ENCODE measurements at places on chromosomes 2 and 18. TPM values are rescaled to one million over a fixed set of nuclear protein-coding genes. Genes with fewer than 3 reads are reported as not detected.
A peak's percentile ranks its signal among the peaks of the same experiment; 100 is the strongest.

The RBKS gene
- total RNA-seq, result 5.9 TPM

The CABLES1 gene
- total RNA-seq, result 3.1 TPM

The C2orf78 gene
- not detected for total RNA-seq

The BMPR2 gene
- 81.9 TPM for total RNA-seq

The LIMS2 gene
- total RNA-seq, result 225 TPM

The MBP gene
- 39.9 TPM for total RNA-seq

The TRPM8 gene
- not detected for total RNA-seq

The C2orf80 gene
- not detected for total RNA-seq

The TTN gene
- total RNA-seq, result 3,666 TPM

The CMPK2 gene
- total RNA-seq, result 5.0 TPM

DNA sequence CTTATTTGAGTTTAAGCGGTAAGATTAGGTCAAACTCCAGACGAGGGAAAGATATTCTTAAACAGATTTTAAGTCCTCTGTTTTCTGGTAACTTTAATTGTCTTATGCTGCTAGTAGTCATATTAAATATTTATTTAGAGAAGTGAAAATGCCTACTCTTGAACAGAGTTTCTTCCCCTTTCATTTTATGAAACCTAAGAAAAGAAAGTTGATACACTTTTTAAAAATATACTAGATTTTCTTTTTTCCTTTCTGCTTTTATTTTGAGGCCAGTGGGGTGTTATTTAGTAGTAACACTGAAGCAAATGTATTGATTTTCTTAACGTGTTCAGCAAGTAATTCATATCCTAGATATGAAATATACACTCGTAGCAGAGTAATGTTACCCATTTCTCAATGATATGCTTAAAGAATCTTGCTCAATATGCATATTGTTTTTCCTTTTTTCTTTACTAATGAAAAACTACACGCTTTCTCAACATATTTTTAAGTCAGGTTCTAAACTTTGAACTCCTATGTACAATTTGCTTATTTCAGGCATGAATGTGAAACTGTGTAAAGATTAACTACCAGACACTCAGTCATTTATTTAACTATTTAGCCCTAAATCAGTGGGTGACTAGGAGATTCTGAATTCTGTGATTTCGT lies 691 bp downstream of the KYNU start:
- no peak for DNase-seq

- no peak for DNase-seq
Measured at GRCh38 chr2:229350883-229351282, 79.8 kb upstream of the PID1 start.

GRCh38 chr2:46643951-46644350 lies 164.6 kb downstream of the TMEM247 start:
- DNase-seq, result no peak

DNA sequence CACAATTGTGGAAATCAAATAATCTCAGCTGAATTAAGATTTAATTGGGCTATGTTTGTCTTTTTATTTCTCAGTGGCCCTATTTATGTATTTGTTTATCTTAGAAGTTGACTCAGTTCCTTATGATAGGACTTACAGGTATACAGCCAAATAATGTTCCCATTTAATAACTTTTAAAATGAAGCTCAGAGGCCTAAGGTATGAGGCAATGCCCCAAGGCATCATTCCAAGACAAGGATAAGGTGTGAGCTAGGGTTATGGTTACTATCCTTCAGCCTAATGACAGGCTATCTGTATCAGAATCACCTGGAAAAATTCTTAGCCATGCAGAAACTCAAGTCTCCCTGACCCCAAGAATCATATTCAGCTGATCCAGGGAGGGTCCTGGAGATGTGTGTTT lies 7.4 kb upstream of the NRBP1 start:
- DNase-seq, result no peak

DNA sequence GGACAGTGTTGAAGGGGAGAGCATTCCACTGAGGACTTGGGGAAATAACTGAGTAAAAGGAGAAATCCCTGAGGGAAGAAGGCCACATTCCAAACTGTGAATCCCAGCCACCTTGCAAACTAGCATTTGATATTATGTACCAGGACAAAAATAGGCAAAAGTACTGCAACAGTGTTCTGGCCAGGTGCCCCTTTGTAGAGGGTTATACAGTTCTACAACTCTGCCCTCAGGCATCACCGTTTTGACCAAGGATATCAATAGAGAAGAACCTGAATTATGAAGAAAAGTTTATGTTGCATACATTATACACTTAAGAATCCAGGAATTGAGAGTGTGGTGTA lies 20.6 kb upstream of the CAVIN2 start:
- no peak for DNase-seq

DNA sequence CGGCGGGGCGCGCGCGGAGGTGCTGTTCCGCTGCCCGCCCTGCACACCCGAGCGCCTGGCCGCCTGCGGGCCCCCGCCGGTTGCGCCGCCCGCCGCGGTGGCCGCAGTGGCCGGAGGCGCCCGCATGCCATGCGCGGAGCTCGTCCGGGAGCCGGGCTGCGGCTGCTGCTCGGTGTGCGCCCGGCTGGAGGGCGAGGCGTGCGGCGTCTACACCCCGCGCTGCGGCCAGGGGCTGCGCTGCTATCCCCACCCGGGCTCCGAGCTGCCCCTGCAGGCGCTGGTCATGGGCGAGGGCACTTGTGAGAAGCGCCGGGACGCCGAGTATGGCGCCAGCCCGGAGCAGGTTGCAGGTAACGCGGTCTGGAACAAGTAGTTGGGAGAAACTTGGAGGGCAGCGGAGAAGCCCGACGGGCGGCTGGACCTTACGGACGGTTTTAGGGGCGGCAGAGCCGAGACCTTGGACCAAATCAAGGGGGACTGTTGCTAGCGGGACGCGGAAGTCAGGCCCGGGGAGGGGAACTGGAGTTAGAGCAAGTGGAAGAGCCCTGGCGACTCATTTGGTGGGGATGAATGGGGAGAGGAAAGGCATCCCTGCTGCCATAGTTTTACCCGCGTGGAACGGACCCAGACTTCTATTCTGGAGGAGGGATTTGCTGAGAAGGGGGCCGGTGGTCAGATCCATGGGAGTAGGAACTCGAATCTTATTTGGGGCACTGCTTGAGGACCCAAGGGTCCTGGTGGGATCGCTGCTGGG lies 573 bp downstream of the IGFBP2 start:
- DNase-seq, result peak; percentile 63

DNA sequence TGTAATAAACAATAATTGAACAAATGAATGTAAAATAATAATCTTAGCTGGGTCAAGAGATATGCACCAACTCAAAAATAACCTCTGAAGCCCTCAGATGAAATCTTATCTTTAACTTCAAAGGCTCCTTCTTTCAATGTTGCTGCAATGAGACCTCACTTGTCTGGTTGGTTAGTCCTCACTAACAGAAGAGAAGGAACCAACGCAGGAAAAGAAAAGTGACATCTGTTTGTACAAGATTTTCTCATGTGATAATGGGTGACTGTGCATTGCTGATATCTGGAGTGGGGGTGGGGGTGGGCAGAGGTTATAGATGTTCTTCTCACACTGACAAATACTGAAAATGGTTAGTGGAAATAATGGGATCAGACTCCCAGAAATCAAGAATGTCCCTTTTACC lies 2.6 kb downstream of the SCN7A start:
- no peak for DNase-seq

DNA sequence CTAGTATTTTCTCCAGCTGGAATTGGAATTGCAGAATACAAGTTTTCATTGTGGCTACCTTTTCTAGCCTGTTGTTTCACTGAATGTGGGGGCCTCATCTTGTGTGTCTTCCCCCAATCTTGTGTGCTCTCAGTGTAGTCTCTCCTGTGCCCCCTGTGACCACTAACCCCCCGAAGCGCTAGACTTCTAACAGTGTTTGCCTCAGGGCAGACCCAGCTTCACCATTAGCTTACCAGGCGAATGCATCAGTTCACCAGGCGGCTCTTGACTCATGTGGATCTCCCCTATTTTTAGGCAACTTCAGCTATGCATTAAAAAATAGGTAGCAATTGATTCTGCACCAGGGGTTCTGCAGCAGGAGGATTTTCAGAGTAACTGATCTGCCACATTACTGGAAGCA lies 376.2 kb upstream of the MEIS1 start:
- DNase-seq, result no peak

DNA sequence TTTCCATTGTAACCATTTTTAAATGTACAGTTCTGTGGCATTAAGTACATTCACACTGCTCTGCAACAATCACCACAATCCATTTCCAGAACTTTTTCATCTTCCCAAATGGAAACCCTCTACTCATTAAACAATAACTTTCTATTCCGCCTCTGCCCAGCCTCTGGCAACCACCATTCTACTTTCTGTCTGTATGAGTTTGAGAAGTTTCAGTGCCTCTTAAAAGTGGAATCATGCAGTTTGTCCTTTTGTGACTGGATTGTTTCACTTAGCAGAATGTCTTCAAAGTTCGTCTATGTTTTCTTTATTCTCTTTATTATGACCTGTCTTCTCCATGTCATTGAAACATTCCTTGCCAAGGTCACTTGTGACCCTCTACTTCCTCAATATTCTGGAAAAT lies 22.0 kb upstream of the PELI1 start:
- no peak for DNase-seq

DNA sequence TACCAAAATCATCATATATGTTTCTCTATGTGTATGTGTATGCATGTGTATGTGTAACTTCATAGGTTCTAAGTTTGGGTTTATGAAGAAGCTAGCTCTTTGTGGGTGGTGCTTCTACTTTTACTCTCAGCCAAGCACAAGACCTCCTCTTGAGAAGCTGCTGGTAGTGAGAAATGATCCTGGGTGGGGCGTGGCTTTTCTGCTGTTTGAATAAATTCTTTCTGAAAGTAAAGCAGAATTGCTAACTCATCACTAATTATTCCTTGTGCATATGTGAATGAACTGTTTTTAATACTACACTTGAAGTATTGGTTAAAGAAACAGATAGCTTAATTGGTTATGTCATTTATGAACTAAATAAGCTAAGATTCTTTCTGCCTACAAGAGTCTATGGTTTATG lies 7.6 kb upstream of the GAREM1 start:
- DNase-seq, result no peak

DNA sequence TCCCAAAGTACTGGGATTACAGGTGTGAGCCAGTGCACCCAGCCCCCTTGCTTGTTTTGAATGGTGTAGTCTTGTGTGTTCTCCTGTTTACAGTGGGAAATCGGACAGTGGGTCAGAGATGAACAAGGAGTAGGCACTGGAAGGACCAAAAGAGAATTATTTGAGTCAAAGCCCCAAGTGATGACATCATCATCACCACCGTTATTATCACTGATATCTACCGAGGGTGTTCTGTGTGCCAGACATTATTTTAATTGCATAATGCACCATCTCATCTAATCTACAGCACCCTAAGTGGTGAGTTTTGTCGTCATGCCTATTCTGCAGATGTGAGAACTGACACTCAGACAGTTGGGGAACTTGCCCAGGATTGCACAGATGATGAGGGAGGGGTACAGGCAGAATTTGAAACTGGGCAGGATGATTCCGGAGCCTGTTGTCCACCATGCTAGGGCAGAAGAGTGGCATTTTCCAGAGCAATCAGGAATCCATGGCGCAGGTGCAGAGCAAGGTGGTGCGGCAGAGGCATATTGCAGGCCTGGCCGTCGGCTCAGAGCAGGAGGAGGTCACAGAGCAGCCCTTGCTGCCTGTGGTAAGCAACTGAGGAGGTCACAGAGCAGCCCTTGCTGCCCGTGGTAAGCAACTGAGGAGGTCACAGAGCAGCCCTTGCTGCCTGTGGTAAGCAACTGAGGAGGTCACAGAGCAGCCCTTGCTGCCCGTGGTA lies 137.0 kb upstream of the HDAC4 start:
- peak; percentile 37 for DNase-seq

DNA sequence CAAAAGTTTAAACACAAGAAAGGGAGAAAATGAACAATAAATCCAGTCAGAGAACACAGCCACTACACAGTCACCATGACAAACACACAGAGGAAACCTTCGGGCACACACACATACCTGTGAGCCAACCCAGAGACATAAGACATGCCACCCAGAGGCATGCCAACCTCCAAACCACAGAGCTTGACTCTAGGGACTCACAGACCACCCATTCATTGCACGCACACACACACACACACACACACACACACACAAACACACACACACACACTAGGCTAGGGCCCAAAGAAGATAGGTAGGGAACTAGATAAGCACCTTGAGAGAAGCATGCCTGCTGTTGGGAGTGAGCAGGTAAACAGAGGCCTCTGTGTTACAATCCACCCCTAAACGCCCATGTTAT lies 9.1 kb downstream of the SIX3 start:
- no peak for DNase-seq

DNA sequence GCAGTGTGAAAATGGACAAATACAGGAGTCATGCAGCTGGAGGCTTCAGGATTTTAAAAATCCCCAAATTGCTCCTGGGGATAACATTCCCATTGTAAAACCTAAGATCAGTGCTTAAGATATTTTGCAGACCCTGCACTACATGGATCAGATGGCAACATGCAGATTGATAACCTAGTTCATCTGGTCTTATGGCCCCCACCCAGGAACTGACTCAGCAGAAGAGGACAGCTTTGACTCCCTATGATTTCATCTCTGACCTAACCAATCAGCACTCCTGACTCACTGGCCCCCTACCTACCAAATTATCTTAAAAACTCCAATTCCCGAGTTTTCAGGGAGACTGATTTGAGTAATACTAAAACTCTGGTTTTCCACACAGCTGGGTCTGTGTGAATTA lies 20.0 kb downstream of the SRBD1 start:
- DNase-seq, result no peak

GRCh38 chr2:75865702-75866101 lies 155.0 kb upstream of the GCFC2 start:
- no peak for DNase-seq

DNA sequence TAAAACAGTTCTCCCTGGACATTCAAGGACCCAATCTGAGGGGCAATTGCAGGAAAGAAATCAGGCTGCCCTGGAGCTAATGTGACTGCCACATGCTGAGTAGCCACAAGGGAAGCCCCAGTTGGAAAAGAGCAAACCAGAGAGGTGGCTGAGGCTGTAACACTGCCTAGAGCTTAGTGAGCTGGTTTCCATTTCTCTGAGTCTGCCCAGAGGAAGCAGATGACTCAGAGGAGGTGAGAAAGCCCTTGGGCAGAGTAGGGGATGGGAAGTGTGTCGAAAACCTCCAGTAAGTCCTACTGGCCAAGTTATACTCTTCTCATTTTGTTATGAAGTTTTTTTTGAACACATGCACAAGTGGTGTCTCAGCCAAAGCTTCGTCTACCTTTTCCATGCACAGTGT lies 753.0 kb downstream of the CNTNAP5 start:
- DNase-seq, result no peak

GRCh38 chr2:128347701-128348539 lies 29.3 kb upstream of the HS6ST1 start:
- peak; percentile 73 for DNase-seq

DNA sequence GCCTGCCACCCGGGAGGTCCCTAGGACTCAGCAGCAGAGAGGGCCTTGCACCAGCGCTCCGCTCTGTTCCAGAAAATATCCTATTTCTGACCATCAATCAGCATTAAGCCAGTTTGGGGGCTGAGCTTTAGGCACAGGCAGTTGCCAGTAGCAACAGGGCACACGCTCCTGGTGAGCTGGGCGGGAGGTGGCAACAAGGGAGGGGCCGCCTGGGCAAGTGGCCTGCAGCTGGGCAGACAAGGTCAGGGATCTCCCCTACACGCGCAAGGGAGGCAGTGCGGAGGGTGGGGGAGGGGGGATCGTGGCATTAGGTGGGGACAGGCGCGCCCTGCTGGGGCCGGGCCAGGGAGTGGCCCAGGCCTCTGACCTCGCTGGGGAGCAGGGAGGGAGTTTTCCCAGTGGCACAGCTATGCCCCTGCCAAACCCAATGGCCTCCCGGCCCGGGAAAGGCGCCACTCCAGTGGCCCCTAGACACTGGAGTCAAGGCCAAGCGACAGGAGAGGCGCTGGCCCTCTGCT lies 302.8 kb downstream of the NCKAP5 start:
- peak; percentile 73 for DNase-seq

GRCh38 chr2:12603781-12604295 lies 112.9 kb upstream of the TRIB2 start:
- no peak for DNase-seq

All from heart left ventricle (tissue), 16 donors.